HFFc6 (cell line): ENCODE measurements at places on chromosomes 1 and 21. TPM values are rescaled to one million over a fixed set of nuclear protein-coding genes. Genes with fewer than 3 reads are reported as not detected.
A peak's percentile ranks its signal among the peaks of the same experiment; 100 is the strongest.

- H3K4me1 ChIP-seq: no peaks in the 10 kb centered on the region
- DNase-seq: no peak
- H3K36me3 ChIP-seq: no peaks in the 10 kb centered on the region
- H3K27ac ChIP-seq: no peak overlapping the region
- H3K4me3 ChIP-seq: no peak overlapping the region
- H3K27me3 ChIP-seq: peaks cover 2% of the 10 kb centered on the region; the same call in 1 of the 2 replicates
Observed at GRCh38 chr1:87833166-87833565, 504.5 kb downstream of the LMO4 start.

- no peak overlapping the region for H3K27ac ChIP-seq
- no peak for DNase-seq
- H3K36me3 ChIP-seq: peaks cover 16% of the 10 kb centered on the region
Observed at GRCh38 chr21:46084709-46085108, 13.2 kb upstream of the COL6A2 start.

- H3K4me3 ChIP-seq: no peak overlapping the region
- H3K27ac ChIP-seq: peak overlapping the region; percentile 62
- peaks cover 88% of the 10 kb centered on the region for H3K4me1 ChIP-seq
- H3K36me3 ChIP-seq: no peaks in the 10 kb centered on the region
Observed at GRCh38 chr1:206891412-206891811, 5.8 kb upstream of the IL24 start.

DNA sequence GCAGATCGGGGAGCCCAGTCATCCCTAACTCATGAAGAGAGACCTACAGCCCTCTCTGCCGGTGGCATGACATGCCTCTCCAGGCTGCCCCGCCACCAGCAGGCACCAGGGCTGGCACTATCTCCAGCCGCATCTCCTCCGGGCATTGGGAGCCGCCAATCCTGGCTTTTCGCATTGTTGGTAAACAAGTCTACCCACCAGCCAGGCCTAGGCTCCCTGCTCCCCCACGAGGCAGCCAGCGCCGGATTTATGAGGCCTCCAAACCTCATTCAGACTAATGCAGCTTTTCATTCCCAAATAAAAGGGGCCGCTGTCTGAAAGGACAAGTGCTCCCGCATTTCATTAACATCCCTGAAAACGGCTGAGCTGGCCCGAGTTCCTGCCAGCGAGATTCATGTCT is 3.4 kb upstream of the GRIK3 start:
- H3K4me1 ChIP-seq: no peaks in the 10 kb centered on the region
- H3K36me3 ChIP-seq: no peaks in the 10 kb centered on the region
- no peak overlapping the region for H3K27ac ChIP-seq
- H3K4me3 ChIP-seq: no peak overlapping the region
- no peak for DNase-seq

GRCh38 chr1:218886101-218886871 is 287.4 kb upstream of the LYPLAL1 start:
- H3K27ac ChIP-seq: no peak overlapping the region
- H3K27me3 ChIP-seq: peaks cover 3% of the 10 kb centered on the region; the same call in 1 of the 2 replicates
- no peaks in the 10 kb centered on the region for H3K36me3 ChIP-seq
- peaks cover 11% of the 10 kb centered on the region; the same call in 1 of the 2 replicates for H3K4me1 ChIP-seq
- no peak overlapping the region for H3K4me3 ChIP-seq
- no peak for DNase-seq

GRCh38 chr21:41651830-41652229 is 115.0 kb downstream of the RIPK4 start:
- peaks cover 44% of the 10 kb centered on the region for H3K4me1 ChIP-seq
- no peak for DNase-seq
- no peaks in the 10 kb centered on the region for H3K36me3 ChIP-seq
- no peaks in the 10 kb centered on the region for H3K27me3 ChIP-seq
- no peak overlapping the region for H3K4me3 ChIP-seq
- H3K27ac ChIP-seq: no peak overlapping the region

DNA sequence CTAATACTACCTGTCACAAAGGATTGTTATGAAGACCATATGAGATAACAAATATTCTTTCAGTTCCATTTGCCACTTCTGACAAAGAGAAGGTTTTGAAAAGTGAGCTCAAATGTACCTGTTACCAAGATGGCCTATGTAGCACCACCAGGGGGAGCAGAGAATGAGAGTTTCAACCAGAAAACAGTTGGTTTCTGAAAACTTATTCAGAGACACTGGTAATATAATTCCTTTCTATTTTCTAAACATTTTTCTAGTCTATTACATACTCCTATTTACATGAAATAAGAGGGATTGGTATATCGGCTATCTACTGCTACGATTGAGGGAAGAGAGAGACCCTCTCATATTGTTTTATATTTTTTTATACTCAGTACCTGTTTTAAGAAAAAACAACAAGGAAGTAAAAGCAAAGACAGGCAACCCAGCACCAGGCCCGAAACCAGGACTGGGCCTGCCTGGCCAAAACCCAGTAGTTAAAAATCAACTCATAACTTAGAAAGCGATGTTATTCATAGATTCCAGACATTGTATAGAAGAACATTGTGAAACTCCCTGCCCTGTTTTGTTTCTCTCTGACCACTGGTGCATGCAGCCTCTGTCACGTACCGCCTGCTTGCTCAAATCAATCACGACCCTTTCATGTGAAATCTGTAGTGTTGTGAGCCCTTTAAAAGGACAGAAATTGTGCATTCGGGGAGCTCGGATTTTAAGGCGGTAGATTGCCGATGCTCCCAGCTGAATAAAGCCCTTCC is 48.3 kb downstream of the IL23R start:
- no peak overlapping the region for H3K4me3 ChIP-seq
- no peaks in the 10 kb centered on the region for H3K36me3 ChIP-seq
- H3K27me3 ChIP-seq: peaks cover 2% of the 10 kb centered on the region
- H3K4me1 ChIP-seq: no peaks in the 10 kb centered on the region
- H3K27ac ChIP-seq: no peak overlapping the region

DNA sequence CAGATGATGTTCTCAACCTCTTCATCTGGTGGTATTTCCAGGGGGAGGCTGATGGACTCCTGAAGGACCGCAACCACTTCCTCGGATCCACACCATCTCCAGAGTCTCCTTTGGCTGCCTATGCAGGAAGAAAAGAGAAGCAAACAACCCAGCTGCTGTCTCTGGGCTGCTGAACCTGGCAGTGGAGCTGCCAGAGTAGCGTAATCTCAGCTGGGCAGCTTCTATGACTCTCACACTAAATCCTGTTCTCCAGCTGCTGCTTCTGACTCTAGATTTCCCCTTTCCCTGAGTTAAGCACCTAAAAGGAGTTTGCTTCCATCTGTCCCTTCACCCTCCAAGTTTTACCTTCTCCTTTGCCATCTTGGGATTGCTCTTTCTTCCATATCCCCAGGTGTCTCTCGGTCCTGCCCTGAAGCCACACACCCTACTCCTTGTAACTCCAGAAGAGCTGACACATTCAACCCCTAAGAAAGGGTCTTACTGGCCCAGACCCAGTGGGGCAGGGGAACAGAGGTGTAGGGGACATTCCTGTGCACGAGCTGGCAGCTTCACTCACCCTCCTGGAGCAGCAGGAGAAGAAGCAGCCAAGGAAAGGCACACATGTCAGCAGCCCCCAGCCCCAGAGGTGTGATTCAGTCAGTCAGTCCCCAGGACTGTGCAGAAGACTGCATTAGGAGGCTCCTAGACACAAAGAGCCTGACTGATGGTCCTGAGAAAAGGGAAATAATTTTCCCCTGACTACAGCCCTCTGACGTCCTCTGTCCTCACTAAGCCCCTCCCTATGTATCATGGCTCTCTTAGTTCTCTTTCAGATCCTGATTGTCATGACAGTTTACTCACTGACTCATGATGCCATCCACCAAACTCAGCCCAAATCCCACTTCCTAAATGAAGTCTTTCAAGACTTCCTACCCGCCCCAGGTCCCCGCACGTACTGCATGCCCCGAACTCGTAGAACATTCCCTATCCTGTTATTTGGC is at the start of gene SLAMF9:
TSS of gene SLAMF9 (minus strand) at position 702 of the 980 bp plus-strand sequence. CDS start at position 602, 100 bp downstream.
- peak; percentile 10 for DNase-seq
- peaks cover 30% of the 10 kb centered on the region for H3K27me3 ChIP-seq
- H3K4me1 ChIP-seq: peaks cover 12% of the 10 kb centered on the region
- H3K27ac ChIP-seq: peak within 1 kb of the TSS; percentile 7; the same call in 1 of the 2 replicates
- H3K36me3 ChIP-seq: no peaks in the 10 kb centered on the region

DNA sequence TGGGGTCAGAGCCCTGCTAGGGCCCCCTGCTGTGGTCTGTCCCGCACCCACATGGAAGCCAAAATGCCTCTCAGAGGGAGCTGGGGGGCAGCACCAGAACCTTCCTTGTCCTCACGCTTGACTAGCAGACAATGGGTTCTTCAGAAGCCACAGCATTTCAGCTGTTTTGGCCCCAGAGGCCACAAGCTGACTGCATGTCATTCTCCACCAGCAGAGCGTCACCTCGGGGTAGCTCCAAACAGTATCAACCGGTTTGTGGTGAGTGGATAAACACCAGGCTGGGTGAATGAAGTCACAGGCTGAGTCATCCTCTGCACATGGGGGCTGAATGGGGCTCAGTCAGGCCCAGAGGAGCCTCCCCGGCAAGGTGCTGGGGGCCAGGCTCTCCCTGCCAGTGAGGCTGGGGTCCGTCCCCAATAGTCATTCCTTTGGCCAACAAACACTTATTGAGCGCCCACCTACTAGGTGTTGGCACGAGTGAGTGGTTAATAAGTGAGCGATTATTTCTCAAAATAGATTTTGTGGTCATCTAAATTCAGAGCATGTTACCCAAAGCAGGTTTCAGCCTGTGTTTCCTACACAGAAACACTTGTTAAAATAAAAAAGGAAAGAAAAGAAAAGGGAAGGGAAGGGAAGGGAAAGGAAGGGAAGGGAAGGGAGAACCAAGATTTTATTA is 9.1 kb downstream of the OLIG1 start:
- peaks cover 41% of the 10 kb centered on the region for H3K27me3 ChIP-seq
- H3K27ac ChIP-seq: no peak overlapping the region; the same call in 1 of the 2 replicates
- H3K36me3 ChIP-seq: no peaks in the 10 kb centered on the region
- DNase-seq: peak; percentile 51

The LCE2C gene
- not detected in 3 replicates for total RNA-seq
